ENCODE measurements at places on chromosomes 2 and 18.

DNA sequence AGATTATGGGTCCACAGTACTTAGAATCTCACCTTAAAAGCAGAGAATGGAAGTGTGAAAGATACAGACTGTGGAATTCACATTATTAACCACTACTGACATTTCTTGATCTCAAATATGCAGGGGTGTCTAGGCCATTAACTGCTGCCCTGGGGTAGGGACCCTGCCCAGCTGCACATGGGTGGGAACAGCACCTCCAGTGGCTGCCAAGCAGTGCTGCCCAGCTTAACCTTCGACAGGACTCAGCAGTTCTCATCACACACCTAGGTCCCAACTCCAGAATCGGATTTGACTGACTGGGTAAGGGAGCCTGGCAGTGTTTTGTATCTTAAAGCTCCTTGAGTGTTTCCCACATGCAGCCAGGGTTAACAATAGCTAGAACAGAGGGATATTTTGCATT is 14.9 kb downstream of the ERFE start:
- no peak for DNase-seq

DNA sequence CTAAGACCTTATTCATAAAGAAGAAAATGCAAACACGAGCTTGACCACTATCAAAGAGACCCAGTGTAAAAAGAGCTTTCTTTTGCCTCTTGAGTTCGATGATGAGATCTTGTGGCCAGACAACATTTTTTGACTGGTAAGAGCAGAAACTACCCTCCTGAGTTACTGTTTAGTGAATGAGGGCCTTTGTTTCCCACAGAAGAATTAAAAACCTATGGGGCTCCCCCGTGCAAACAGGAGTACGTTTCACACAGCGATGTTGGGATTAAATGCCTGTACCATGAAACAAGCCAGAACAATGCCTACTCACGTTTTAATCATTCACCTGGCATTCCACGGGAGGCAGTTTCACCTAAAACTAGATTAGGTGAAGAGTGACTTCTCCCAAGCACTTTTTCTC is 36.0 kb downstream of the MYCN start:
- no peak for DNase-seq

DNA sequence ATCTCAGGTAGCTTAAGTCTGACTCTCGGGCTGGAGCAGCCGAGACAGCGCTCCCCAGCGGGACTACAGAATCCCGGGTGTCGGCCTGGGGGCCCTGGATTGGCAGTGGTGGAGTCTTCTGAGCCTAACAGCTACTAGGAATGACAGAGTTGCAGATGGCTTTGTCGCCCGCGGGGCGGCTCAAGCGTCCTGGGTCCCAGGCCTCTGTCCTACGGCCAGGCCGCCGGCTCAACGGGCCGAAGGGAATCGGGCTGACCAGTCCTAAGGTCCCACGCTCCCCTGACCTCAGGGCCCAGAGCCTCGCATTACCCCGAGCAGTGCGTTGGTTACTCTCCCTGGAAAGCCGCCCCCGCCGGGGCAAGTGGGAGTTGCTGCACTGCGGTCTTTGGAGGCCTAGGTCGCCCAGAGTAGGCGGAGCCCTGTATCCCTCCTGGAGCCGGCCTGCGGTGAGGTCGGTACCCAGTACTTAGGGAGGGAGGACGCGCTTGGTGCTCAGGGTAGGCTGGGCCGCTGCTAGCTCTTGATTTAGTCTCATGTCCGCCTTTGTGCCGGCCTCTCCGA is 8.8 kb downstream of the SIX2 start:
- no peak for DNase-seq

DNA sequence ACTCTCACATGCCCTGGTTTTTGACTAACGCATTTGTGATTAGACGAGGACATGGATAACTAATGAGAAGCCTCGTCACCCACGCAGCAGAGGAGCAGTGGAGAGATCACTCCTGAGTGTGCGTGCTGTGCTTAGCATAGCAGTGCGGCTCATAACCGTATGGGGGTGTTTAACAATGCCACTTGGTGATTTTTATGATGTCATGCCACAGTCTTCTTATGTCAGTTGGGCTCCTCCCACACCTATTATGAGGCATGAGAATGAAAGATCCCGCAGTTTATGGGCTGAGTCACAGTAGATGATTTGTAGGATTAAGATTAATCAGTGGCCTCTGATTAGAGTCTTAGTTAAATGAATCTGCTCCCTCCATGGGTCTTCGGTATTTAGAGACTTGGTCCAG is 2.5 kb upstream of the SMIM21 start:
- no peak for DNase-seq

- DNase-seq: no peak
These were observed 31.3 kb downstream of the IL1R2 start for GRCh38 chr2:102022884-102023539.

DNA sequence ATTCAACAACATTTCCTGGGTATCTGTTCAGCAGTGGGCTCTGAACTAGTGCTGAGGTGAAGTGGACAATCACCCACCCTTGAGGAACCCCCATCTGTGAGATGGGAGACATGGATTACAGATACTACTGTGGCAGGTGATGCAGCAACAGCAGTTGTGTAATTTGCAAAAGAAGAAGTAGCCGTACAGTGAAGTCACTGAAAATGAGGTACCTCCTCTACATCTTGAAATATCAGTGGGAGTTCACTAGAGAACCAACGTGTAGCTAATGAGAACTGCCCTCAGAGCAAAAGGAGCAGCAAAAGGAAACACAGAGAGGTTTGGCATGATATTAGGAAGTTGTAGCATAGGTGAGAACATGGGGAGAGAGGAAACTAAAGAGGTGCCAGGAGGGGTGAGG is 41.3 kb downstream of the VSNL1 start:
- no peak for DNase-seq

DNA sequence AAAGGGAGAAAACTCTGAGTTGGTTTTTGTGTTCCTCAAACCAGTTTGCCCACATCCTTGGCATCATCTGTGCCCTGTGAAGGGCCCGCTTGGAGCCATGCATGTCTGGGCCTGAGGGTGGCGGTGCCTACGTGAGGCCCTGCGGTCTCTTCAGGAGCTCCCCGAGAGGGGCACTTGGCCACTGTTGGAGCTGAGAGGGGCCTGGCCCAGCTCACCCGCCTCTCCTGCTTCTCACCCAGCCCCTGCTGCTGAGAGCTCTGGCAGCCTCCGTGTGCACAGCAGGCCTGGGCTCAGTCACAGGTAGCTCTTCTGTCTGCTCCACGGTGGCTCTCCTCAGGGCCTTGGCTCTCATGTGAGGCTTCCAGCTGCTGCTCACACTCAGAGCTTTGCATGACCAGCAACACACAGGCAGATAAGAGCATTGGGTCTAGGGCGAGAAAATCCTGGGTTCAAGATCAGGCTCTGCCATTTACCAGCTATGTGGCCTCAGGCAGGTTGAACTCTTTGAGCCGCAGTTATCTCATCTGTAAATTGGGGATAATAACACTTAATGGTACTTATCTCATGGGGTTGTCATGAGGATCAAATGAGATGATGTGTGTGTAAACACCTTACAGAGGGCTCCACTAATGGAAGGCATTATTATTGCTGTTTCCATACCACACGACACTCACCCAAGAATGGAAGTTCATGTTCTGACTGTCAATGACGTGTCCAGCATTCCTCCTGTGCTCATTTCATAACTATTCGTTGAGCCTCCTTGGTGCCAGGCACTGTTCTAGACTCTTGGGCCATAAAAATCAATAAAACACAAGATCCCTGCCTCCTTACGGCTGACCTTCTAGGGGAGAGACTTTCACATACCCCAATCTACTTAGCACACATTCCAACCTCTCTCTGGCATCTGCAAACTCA is 41.6 kb upstream of the PLB1 start:
- no peak for DNase-seq

GRCh38 chr2:38433607-38433975 is 56.5 kb upstream of the ATL2 start:
- no peak for DNase-seq

DNA sequence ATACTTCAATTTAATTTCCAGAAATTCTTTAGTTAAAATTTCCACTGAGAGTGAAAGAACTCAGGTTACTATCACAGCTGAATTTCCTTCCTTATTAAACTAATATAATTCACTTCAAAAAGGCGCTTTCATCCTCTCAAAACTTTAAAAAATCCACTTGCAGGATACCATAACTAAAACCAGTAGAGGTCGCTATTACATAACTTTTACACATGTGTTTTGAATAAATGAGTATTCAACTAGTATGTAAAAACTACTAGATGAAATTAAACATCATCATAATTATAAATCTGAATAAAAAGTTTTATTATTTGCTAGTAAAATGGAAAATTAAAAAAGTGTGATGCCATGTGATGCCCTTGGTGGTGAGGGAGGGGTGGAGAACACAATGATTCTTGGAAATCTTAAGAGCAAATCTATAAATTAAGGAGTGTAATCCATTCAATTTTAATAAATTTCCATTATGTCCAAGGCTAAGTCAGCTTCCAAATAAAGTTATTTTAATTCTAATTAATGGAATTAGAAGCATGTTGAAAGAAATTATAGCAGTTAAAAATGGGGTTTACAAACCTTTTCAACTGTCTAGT is 61.4 kb downstream of the SOS1 start:
- no peak for DNase-seq

- no peak for DNase-seq
These were observed 321.4 kb downstream of the IRS1 start for GRCh38 chr2:226478109-226478809.

GRCh38 chr2:214126135-214126534 is 284.7 kb upstream of the VWC2L start:
- DNase-seq: no peak

DNA sequence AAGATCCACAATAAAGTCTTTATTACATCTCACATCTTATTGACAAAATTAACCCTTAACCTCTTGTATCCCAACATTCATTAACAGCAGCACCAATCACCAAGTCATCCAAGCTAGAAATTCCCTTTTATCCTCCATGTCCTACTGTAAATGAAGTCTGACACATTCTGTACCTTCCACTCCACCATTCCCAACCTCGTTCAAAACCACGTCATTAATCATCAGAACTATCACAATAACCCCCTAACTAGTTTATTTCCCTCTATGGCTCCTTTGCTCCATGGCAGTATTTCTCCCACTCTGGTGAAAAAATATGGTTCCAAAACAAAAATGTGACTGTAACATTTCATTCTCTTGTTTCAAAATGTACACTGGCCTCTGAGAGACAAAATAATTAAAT is 1626.2 kb downstream of the LRP1B start:
- no peak for DNase-seq

DNA sequence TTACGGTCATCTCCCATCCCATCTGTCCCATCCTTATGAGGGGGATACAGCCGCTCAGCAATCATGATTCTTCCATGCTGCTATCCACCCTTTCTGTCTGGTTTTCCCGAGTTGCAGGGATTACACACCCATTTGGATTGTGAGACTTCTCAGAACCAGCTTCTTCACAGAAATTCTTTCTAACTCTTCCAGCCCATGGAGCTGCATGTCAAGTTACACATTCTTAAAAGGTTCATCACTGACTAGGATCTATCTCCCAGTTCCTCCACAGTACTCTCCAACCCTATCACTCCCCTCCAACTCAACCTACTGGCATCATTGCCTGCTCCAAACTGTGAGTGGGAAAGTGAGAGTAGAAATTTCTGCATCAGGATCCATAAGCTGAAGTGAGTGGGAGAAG is 558.2 kb upstream of the TNP1 start:
- no peak for DNase-seq

- no peak for DNase-seq
These were observed 24.0 kb downstream of the KIF1A start for GRCh38 chr2:240795916-240796510.

- DNase-seq: no peak
These were observed 38.0 kb downstream of the PTRHD1 start for GRCh38 chr2:24754985-24755705.

DNA sequence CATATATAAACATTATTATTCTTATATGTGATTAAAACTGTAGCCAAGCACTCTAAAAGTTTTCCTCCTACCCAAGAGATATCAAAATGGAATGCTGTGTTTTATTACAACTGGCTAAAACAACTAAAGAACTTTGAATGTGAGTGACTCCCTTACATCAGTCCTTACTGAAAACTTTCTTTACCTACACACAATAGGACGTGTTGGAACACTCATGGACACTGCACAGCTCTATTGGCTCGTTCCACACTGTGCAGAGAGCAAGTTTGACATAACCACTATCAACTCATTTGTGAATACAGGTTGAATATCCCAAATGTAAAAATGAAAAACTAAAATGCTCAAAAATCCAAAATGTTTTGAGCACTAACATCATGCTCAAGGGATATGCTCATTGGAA is 650.6 kb downstream of the SLC4A3 start:
- DNase-seq: no peak

- DNase-seq: no peak
These were observed 2.8 kb downstream of the MTHFD2 start for GRCh38 chr2:74201196-74201595.

GRCh38 chr18:53862921-53863320 is 361.5 kb downstream of the MBD2 start:
- DNase-seq: no peak

DNA sequence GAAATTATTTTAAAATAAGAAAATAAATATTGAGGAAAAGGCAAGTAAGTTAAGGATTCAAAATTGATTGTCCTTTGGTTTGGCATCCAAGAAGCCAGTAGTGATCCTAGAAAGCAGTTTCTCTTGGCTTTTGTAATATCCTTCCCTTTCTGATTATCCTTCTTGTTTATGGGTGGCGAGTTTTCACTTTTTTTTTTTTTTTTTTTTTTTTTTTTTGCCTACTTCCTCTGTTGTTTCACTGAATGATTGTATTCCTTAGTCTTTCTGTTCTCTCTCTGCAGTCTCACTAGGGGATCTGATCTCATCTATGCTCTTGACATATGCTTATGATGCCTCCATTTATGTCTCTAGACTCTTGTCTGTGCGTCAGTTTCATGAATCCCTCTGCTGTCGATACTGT is 4.2 kb downstream of the NAPG start:
- no peak for DNase-seq

All from 8988T (cell line).